Activated CD4-positive, alpha-beta T cell treated with anti-CD3 and anti-CD28 coated beads, Interleukin-2, amount 10 ng/mL, durations not matched to agents 7 days and 5 days (primary cell): ENCODE measurements at places on chromosomes 2 and 18. TPM values are rescaled to one million over a fixed set of nuclear protein-coding genes. Genes with fewer than 3 reads are reported as not detected.

DNA sequence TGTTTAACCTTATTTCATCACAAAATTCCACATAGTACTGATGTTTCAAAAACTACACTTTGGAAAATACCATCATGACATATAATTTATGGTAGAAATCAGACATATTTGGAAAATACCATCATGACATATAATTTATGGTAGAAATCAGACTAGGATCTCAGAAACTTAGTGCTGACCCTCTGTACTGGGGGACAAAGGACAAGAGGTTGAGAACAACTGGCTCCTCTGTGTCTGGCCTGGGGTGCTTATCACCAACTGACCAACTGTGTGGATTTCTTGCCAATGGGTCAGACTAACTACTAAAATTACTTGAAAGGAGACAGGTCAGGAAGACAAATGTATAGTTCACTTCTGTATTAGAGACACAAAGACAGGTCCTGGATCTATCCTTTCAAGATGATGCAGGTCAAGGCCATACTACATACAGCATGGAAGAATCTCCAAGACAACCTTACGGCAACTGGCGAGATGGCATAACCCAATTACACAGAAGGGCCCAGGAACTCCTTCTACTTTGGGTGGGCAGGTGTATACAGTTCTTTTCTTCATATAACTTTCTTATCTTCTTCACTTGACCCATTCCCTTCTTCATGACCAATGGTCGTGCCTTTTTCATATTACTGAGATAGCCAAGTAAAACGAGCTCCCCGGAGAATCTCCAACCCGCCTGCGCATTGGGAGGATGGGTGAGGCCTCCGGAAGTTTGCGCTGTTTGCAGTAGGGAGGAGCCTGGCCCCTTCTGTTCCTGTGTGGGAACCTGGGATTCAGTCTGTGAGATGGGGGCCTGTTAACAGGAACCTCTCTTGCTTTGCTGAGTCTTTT lies 290.5 kb downstream of the AGPS start:
- no peaks in the 10 kb centered on the region for H3K4me1 ChIP-seq
- no peaks in the 10 kb centered on the region for H3K36me3 ChIP-seq
- no peak overlapping the region for H3K27ac ChIP-seq
- no peak for DNase-seq
- no peak overlapping the region for H3K4me3 ChIP-seq

GRCh38 chr2:177665328-177665727 lies 272.8 kb downstream of the AGPS start:
- H3K27ac ChIP-seq = no peak overlapping the region
- peaks cover 2% of the 10 kb centered on the region for H3K27me3 ChIP-seq
- peaks cover 8% of the 10 kb centered on the region for H3K4me1 ChIP-seq
- DNase-seq = no peak

DNA sequence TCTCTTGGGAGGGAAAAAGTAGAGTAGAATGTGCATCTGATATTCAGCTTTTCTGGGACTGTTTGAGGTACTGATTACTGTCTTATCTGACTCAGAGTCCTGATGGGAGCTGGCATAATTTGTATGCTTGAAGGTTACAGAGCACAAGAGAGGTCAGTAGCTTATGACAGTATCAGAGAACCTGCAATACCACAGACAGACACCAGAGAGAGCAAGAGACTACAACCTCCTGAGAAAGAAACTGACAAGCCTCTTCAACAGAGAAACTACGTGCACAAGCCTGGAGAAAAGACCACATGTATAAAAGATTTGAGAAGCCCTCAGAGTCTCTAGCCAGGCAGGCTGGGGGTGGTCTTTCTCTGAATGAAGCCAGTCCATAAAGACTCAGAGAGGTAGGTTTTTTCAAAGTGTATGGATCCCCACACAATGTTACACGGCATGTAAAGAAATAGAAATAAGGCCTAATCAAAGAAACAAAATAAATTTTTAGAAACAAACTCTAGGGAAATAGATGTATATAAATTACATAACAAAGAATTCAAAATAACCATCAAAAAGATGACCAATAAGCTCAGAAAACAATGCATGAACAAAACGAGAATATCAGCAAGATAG lies 568.3 kb downstream of the LRRTM4 start:
- H3K36me3 ChIP-seq = no peaks in the 10 kb centered on the region
- no peak overlapping the region for H3K4me3 ChIP-seq
- no peaks in the 10 kb centered on the region for H3K4me1 ChIP-seq
- no peak overlapping the region for H3K27ac ChIP-seq
- DNase-seq = peak; percentile 8

- peak; percentile 11 for DNase-seq
- H3K4me1 ChIP-seq = no peaks in the 10 kb centered on the region
- H3K4me3 ChIP-seq = no peak overlapping the region
- H3K27me3 ChIP-seq = no peaks in the 10 kb centered on the region
- no peak overlapping the region for H3K27ac ChIP-seq
- H3K36me3 ChIP-seq = no peaks in the 10 kb centered on the region
Observed at GRCh38 chr2:129396980-129397599, 582.4 kb upstream of the RAB6C start.

- no peaks in the 10 kb centered on the region for H3K36me3 ChIP-seq
- no peak for DNase-seq
- H3K4me3 ChIP-seq = no peak overlapping the region
- H3K27ac ChIP-seq = no peak overlapping the region
- H3K27me3 ChIP-seq = no peaks in the 10 kb centered on the region
Observed at GRCh38 chr2:215612786-215613185, 176.9 kb upstream of the FN1 start.

DNA sequence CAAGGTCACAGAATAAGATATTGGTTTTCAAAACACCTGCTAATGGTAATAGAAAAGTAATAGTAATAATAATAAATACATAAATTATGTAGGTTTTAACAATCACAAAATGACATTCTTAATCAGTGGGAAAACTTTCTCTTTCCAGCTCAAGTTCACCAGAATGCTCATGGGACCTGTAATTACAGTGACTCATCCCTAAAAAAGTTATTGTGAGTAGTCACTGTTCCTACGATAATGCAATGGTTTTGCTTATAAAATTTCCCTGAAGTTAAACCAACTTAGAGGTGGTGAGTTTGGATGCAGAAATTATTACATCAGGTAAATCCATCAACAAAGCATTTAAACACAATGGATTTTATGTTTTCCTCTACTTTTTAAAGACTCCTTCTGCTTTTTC lies 502.3 kb downstream of the PID1 start:
- no peak for DNase-seq
- no peaks in the 10 kb centered on the region for H3K27me3 ChIP-seq
- no peaks in the 10 kb centered on the region for H3K36me3 ChIP-seq
- no peak overlapping the region for H3K4me3 ChIP-seq

DNA sequence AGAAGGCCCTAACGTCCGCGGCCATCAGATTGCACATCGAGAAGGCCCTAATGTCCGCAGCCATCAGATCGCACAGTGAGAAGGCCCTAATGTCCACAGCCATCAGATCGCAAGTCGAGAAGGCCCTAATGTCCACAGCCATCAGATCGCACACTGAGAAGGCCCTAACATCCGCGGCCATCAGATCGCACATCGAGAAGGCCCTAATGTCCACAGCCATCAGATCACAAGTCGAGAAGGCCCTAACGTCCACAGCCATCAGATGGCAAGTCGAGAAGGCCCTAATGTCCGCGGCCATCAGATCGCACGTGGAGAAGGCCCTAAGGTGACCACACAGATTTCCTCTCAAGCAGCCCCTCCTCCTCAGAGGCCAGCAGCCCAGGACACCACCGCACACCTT lies 193.2 kb upstream of the PXDN start:
- H3K36me3 ChIP-seq = no peaks in the 10 kb centered on the region

DNA sequence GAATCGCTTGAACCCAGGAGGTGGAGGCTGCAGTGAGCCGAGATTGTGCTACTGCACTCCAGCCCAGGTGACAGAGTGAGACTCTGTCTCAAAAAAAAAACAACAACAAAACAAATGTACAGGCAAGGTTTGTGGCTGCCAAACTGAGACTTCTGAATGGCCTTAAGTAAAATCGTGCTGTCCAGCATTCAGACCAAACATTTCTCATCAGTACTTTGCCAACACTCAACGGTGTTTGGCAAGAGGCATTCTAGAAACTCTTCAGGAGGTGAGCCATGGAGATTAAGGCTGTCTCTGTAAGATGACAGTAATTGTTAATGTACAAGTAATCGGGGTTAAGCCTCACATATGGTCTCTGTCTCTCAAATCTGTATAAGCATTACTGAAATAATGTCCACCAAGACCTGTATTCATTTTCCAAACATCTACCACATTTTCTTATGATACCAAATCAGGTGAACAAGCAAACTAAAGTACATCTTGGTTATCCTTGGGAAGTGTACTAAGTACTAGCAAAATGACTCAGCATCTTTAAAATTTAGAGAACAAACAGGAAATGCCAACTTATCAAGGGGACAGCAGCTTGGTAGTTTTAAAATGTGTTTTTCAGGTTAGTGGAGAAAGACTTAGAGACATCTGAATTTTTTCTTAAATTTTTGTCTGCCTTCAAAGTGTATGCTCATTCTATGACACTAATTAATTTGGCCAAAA lies 29.3 kb downstream of the SERPINE2 start:
- H3K36me3 ChIP-seq = no peaks in the 10 kb centered on the region
- no peak overlapping the region for H3K4me3 ChIP-seq
- no peak for DNase-seq
- no peaks in the 10 kb centered on the region for H3K27me3 ChIP-seq
- no peak overlapping the region for H3K27ac ChIP-seq
- peaks cover 14% of the 10 kb centered on the region for H3K4me1 ChIP-seq

- no peak overlapping the region for H3K4me3 ChIP-seq
- no peaks in the 10 kb centered on the region for H3K4me1 ChIP-seq
- H3K27me3 ChIP-seq = peaks cover 10% of the 10 kb centered on the region
- no peaks in the 10 kb centered on the region for H3K36me3 ChIP-seq
- DNase-seq = peak; percentile 51
Observed at GRCh38 chr2:67846370-67847070, 216.3 kb downstream of the C1D start.

DNA sequence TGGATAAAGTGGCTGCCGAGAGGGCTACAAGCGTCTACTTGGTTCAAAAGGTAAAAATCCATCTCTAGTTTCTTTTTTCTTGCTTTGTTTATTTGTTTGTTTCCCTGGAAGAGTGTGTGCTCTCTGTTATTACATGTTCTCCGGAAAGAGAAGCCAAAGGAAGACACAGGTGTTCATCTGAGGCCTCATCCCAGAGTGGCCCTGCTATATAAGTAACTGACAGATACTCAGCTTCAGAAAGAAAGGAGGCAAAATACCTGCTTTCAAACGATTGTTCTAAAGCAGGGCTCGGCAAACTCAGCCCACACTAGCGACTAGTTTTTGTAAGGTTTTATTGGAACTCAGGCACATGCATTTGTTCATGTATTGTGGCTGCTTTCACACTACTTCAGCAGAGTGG lies 140.0 kb upstream of the ALPP start:
- peaks cover 10% of the 10 kb centered on the region for H3K36me3 ChIP-seq
- DNase-seq = no peak
- no peak overlapping the region for H3K27ac ChIP-seq
- H3K4me1 ChIP-seq = peaks cover 25% of the 10 kb centered on the region
- H3K4me3 ChIP-seq = no peak overlapping the region

- no peak overlapping the region for H3K4me3 ChIP-seq
- H3K4me1 ChIP-seq = no peaks in the 10 kb centered on the region
- H3K36me3 ChIP-seq = no peaks in the 10 kb centered on the region
Observed at GRCh38 chr2:9114458-9114857, 92.2 kb upstream of the ASAP2 start.

PDE1A gene
- not detected for total RNA-seq

ANKRD29 gene
- total RNA-seq = not detected

NEMP2 gene
- 23.5 TPM for total RNA-seq
